NCI-H146 (cell line): ENCODE measurements at places on chromosomes 12 and 14.

- DNase-seq: no peak
These were observed 19.8 kb upstream of the AQP2 start for GRCh38 chr12:49930515-49931288.

DNA sequence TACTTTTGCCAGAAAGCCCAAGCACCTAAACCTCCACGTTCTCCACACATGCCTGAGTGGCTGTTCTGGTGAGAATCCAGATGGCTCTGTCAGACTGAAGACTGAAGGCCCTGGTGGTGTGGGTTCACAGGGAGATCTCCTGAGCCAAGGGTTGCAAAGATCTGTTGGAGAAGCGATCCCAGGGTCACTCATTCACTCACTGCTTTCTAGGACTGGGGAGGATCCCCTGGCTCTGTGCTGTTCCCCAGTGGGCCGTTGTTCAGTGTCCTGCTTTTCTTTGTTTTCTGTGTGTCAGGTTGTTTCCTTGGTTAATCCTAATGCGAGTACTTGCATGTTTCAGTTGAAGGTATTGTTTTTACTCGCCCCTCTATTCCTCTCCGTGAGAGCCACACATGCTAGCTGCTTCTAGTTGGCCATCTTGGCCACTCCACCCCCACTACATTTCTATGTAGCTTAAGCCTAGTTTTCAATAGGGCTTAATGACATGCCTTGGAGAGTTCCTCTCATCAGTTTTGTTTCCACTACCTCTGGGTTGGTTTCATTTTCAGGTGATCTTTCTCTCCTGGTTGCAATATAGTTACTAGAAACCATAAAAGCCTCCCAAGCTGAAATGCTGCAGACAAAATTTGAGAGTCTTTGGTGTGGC is 144.5 kb upstream of the SLC38A2 start:
- DNase-seq: no peak

GRCh38 chr12:122059203-122059960 is 19.2 kb upstream of the MLXIP start:
- no peak for DNase-seq

DNA sequence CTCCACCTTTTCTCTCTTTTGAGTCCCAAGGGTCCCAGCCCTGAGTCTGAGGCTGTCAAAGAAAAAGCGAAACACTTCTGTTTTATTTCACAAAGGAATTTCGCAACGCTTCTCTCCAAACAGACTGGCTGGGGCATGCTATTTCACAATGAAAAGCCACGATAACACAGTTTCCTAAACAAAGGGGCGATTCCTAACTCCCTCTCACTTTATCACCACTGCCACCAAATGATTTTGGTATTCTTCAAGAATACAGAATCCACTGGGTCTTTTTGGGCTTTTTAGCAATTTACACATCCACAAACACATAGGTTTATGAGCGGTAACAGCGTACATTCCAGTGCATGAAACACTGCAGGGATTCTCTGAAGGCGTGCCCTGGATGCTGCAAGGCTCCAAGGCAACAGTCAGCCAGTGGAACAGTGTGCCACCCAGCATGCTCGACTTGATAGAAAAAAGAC is 161.2 kb downstream of the DAD1 start:
- no peak for DNase-seq

GRCh38 chr12:5333096-5333495 is 98.8 kb upstream of the NTF3 start:
- DNase-seq: no peak
